GM23248 (cell line): ENCODE measurements at places on chromosomes 4 and X.

DNA sequence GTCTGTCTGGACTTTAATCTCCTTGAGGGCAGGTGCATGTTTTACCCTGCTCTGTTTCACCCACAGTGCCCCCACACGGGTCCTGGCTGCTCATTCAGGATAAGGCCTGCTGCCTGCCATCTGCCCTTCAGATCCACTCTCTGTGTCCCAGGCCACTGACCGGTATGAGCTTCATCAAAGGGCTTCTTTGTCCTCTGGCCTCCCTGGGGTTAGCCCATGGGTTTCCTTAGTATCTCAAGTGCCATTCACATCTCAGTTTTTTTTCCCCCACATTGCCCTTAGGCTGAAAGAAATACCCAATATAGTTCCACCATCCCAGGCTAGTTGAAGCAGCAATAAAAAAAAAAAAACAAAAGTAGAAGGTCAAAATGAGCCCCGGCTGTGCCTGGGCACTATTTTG, 9.3 kb downstream of the CD99L2 start:
- DNase-seq, result no peak

DNA sequence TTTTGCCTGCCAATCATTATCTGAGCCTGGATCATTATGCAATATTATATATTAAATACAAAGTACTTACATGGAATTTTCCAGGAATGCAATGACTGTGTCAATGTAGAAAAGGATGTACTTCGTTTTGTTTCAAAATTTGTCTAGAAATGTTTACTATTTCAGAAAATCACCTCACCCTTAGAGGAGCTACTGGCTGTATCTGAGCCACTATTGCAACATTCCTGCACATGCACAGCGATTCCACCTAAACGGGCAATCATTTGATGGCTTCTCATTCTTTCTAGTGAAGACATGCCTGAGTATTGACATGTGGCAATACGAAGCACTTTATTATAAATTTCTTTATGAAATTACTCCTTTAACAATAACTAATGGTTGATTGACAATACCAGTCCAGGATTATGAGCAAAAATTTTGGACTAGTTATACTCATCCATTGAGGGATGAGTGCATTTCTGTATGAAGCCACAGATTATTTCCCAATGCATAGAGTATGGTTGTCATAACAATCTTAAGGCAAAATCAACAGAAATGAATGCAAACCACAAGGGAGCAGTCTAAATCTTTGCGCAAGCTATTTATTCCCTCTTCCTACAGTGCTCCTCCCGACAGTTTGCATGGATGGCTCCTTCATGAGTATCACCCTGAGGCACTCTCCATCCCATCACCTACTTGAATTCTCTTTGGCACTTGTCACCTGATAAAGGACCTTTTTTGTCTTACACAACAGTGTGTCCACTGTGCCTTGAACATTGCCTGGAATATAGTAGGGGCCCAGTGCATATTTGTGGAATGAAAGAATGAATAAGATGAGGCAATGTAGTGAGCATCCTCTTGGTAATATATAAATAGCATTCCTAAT, 35.8 kb upstream of the MMAA start:
- peak; percentile 28 for DNase-seq

GRCh38 chr4:185965426-185966384, 103.3 kb upstream of the TLR3 start:
- no peak for DNase-seq

- DNase-seq, result no peak
Measured at GRCh38 chr4:168843635-168844034, 166.4 kb downstream of the CBR4 start.

DNA sequence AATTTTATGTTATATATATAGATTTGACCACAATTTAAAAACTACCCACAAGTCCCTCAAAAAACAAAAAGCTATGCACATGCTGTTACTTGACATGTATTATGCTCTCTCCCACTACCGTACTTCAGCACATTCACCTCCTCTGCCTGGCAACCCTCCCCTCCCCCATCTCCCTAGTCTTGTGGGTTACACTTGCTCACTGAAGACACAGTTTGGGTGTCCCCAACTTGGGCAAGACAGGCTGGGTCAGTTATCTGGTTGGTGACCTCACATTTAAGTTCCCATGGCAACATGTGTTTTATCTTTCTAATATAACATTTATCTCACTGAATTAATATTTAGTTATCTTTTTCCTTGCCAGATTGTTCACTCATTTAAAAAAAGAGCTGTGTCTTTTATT, 32.7 kb downstream of the SEC24D start:
- DNase-seq, result no peak

DNA sequence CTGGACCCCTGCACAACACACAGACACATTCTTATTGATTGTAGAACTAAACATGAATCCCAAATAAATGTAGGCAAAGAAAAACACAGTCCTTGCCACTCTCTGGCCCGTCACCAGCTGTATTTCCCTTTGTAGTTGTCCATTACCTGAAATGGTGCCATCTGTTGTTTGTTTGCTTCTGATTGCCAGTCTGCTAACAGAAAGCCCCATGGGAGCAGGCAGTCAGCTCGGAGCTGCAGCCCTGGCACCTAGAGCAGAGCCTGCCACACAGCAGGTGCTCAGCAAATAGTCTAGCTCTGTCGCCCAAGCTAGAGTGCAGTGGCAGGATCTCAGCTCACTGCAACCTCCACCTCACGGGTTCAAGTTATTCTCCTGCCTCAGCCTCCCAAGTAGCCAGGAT, 28.9 kb downstream of the CPLX1 start:
- no peak for DNase-seq

DNA sequence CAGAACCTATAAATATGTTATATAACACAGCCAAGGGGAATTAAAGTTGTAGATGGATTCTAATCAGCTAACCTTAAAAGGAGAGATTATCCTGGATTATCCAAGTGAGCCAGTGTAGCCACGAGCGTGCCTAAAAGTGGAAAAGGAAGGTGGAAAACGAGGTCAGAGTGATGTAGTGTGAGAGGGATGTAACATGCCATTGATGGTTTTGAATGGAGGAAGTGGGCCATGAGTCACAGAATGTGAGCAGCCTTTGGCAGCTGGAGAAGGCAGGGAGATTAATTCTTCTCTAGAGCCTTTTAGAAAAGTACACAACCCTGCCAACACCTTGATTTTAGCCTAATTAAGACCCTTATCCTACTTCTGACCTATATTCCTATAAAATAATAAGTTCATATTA, 149.1 kb downstream of the SLC39A8 start:
- DNase-seq, result peak; percentile 20

- DNase-seq, result no peak
Measured at GRCh38 chrX:42955349-42955748, 177.4 kb upstream of the PPP1R2C start.

DNA sequence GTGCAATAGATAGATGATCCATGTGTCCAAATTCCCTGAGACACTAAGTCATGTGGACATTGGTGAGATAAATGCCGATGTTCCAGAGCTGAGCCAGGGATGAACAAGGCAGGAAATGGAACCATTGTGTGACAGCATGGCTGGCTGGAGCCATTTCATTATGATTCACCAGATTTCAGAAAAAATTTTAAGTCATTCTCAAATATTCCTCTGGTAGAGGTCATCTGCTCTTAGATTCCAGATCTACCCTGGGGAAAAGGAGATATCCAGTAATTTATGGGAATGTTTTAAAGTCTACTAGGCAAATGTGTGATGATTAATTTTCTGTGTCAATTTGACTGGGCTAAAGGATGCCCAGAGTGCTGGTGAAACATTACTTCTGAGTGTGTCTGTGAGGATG, 287.3 kb downstream of the STK32B start:
- DNase-seq, result peak; percentile 58

GRCh38 chr4:73589887-73590801, 30.1 kb downstream of the RASSF6 start:
- no peak for DNase-seq

DNA sequence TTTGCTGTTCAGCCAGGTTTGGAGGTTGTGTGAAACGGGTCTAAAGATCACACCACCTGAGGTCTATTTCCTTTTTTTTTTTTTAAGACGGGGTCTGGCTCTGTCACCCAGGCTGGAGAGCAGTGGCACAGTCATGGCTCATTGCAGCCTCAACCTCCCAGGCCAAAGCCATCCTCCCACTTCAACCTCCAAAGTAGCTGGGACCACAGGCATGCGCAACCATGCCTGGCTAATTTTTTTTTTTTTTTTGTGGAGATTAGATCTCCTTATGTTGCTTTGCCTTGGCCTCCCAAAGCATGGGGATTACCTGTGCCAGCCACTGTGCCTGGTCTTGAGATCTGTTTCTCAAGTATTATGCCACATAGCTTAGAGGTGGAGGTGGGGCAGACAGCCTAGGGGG, 49.2 kb upstream of the ELOVL6 start:
- DNase-seq, result no peak

- DNase-seq, result no peak
Measured at GRCh38 chrX:51760657-51761056, 17.4 kb downstream of the GSPT2 start.

DNA sequence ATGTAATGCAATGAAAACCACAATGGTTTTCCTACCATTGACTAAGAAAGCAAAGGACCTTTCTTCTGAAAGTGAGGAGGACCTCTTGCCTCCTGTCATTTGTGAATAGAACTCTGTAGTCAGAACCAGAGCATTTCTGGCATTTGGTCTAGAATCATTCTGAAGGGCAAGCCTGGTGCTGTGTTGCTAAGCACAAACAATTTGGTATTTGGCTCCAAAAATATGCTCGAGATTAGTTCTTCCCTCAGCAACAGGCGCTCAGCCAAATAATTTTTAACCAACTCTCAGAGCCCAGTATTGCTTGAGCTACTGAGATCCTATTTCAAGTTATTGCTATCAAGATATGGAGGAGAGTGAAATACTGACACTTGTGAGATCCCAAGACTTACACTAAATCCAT, 71.0 kb downstream of the SNCA start:
- peak; percentile 68 for DNase-seq

GRCh38 chr4:112751447-112751846, 114.5 kb downstream of the LARP7 start:
- DNase-seq, result no peak

GRCh38 chrX:14775416-14775815, 97.5 kb downstream of the FANCB start:
- DNase-seq, result no peak

- peak; percentile 71 for DNase-seq
Measured at GRCh38 chrX:130539721-130540321, 138.0 kb downstream of the RBMX2 start.

GRCh38 chr4:7429601-7430078, 5.1 kb downstream of the PSAPL1 start:
- no peak for DNase-seq

- no peak for DNase-seq
Measured at GRCh38 chr4:4437798-4438470, 51.0 kb downstream of the NSG1 start.

GRCh38 chr4:156336511-156336910, 382.8 kb upstream of the CTSO start:
- no peak for DNase-seq

DNA sequence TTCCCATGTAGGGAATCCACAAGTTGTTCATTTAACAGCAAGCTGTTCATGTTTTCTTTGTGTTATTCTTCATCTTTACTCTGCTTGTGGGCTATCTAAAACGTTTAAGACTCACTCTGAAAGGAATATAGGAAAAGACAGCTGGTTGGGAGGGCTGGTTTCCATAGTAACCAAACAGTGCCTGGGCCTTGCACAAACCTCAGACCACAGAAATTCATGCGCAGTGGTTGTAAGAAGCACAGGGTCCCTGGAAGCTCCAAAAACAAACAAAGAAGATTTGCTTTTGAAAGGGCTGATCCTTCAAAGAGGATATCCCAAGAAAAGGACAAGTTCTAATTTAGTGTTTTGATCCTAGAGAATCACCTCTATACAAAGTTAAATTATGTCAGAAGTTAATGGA, 7.8 kb downstream of the SERTM2 start:
- DNase-seq, result no peak

DNA sequence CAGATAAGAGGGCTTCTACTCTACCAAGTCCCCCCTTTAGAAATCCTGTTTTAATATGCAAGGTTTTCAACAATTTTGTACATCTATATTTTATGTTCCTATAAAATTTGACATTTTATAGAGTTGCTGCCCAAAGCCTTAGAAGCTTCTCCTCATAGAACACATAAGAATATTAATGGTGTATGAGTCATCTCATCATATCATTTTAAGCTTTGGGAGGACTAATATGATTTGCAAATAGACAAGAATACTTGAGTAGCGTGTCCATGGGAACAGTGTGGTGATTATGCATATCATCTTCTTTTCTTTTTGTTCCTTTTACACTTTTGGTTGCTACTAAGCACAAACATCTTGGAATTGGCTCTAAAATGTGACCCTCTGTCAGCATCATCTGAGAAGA, 56.7 kb upstream of the HUWE1 start:
- no peak for DNase-seq

DNA sequence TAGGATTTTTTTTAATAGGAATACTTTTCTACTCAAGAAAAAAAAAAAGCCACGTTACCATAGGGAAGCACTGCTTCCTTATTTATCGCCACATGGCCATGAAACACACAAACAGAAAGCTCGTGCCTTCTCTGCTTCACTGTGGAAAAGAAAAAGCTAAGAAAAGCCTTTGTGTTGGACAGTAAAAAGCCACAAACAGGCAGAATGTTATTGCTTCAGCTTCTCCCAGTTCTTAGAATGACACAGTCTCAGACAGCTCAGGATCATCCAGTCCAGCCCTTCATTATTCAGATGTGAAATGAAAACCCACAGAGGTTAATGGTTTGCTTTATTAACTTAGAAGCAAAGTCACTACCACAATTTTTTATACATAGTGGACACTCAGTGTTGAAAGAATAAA, 181.6 kb upstream of the NOCT start:
- no peak for DNase-seq

DNA sequence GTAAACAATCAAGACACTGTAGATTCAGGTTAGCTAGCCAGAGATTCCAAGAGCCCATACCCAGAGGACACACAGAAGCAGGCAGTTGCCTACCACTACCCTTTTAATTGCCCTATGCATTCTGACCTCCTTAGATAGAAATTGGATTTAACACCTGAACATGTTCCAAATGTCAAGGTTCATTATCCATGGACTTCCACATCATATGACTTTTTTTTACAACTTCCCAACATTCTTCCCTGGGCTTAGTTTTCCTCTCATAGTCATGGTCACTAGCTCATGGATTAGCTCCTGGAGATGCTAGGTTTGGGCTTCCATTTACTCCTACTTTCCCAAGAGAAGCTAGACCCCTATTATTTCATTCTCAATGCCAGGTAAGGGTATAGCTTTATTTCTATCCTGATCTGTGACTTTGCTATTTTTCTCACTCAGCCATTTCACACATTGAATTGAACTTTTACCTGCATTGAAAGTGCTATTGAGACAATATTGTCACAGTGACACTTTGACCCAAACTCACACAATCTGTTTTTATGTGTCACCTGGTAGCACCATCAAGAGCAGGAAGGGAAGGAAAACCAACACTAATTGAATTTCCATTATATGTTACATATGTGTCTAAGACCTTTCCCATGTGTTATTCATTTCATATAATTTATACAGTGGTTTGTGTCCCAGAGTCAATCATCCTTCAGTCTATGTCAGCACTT, 44.0 kb upstream of the PRKG2 start:
- DNase-seq, result no peak

DNA sequence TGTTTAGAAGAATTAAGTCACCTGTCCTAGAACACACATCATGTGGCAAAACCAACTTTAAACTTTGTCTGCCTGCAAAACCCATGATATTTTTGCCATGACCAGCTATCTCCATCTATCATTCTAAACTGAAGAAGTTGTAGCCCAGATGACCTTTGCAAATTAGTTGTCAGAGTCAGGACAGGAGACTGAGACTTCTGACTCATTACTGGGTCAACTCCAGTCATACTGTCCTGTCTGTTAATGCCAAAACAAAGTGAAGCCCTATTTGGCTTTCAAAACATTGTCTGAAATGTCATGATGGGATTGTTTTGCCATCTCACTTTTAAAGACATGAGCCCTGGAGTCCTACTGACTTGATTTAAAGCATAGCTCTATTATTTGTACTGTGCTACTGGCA, 365.7 kb upstream of the CPEB2 start:
- no peak for DNase-seq
